D721Med (cell line): ENCODE measurements at places on chromosomes 2 and 18.

DNA sequence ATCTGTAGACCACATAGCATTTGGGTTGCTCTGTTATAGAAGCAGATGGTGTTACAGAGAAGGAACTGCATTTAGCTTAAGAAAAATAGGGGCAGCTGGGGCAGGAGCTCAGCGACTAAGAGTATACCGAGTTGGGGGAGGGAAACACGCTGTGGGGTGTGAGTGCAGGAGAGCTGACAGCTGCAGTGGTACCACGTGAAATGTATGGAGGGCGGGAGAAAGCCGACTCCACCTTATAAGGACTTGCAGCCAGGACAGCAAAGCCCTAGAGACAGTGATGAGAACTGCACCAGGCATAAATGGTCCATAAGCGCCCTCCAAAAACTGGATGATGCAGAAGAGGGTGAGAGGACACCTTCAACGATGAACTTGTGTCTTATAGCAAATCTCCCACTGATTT lies 237.6 kb downstream of the PRKCE start:
- DNase-seq: no peak

- no peak for DNase-seq
These were observed 37.7 kb downstream of the BCL11A start for GRCh38 chr2:60515721-60516226.

- DNase-seq: no peak
These were observed 28.3 kb upstream of the IMP4 start for GRCh38 chr2:130314377-130314776.

DNA sequence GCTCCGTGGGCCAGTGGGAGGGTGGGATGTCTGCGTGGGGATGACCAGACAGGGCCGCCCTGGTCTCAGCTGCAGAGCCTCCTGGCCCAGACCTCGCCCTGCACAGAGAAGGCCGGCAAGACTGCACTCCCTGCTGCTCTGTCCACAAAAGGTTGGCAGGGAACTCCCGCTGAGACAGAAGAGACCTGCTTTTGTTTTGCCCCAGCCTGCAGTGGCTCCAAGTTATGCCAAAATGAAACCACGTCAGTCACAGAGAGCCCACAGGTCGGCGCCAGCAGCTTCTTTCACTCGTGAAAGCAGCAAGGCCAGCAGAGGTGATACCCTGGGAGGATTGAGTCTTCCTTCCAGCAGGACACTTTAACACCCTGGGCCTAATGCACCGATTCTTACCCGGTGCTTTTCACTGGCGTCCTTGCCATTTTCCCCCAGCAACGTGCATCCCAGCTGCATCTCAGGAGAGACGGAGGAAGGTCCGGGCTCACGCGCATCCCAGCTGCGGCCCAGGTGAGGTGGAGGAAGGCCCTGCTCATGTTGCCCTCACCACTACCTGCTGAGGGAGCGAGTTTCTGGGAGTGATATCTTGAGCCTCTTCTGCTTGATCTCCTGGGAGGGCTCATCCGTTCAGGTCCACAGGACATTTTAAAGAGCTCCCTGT lies 22.1 kb upstream of the CTDP1 start:
- DNase-seq: no peak

DNA sequence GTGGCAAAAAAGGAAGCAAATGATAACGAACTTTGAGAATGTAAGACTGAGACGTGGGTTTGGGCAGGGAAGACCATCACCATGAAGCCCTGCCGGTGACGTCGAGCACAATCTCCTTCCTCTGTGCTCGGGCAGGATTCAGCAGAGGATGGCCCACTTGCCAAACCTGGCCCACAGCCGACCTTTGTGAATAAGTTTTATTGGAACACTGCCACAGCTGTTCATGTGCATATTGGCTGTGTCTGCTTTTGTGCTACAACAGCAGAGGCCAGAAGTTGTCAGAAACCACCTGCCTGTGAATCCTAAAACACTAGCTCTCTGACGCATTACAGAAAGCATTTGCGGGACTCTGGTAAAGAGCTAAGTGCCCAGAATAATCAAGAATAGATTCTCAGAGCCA lies 223.9 kb downstream of the MYT1L start:
- DNase-seq: no peak

- no peak for DNase-seq
These were observed 65.7 kb upstream of the POMC start for GRCh38 chr2:25233916-25234605.

GRCh38 chr2:85712849-85713612 lies 18.9 kb downstream of the GNLY start:
- DNase-seq: no peak

- no peak for DNase-seq
These were observed 37.0 kb downstream of the HK2 start for GRCh38 chr2:74870951-74871350.

DNA sequence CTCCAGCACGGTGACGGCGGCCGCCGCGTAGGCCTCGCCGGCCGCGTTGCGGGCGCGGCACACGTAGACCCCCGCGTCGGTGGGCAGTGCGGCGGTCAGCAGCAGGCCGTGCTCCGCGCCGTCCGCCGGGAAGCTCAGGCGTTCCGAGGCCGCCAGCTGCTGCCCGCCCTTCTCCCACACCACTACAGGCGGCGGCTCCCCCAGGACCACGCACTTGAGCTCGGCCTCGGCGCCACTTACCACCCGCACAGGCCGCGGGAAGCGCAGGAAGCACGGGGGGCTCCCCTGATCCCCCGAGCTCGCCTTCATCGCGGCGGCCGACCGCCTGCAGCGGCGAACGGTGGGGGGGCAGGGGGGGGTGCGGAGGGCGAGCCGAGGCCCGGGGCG lies 422 bp downstream of the OBSL1 start:
- no peak for DNase-seq

- no peak for DNase-seq
These were observed 139.3 kb downstream of the SPP2 start for GRCh38 chr2:234189786-234190300.

DNA sequence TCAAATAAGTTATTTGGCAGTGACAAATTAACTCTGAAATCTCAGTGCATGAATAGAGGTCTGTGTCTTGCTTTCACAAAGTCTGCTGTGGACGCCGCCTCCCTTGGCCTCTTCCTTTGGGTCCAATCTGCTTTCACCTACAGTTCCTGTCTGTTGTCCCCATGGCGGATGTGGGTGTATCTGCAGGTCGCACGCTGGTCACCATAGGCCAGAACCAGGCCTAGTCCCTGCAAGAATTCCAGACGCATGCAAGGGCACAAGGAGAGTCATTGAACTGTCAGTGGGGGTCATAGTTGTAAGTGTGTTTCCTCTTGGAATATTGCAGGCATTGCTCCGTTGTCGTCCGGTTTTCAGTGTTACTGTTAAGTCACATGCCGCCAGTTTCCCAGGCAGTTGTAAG lies 7.4 kb downstream of the SOCS6 start:
- no peak for DNase-seq

- DNase-seq: no peak
These were observed 38.6 kb downstream of the SS18 start for GRCh38 chr18:26051843-26052242.

DNA sequence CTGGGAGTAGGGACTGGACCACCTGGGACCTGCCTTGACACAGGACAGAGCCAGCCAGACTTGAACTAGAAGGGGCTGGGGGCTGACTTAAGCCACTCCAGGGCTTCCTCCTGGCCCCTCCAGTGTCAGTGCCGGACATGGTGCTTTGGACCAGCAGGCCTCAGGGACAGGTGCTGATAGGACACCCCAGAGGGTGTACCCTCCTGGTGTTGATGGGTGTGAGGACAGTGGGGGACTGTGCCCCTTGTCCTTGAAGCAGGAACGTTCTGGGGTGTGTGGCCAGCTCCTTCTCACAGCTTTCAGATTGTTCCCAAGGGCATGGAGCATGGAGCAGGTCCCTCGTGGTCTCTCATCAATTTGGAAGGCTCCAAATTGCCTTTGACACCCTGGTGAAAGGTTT lies 6.8 kb downstream of the MAL start:
- DNase-seq: no peak

DNA sequence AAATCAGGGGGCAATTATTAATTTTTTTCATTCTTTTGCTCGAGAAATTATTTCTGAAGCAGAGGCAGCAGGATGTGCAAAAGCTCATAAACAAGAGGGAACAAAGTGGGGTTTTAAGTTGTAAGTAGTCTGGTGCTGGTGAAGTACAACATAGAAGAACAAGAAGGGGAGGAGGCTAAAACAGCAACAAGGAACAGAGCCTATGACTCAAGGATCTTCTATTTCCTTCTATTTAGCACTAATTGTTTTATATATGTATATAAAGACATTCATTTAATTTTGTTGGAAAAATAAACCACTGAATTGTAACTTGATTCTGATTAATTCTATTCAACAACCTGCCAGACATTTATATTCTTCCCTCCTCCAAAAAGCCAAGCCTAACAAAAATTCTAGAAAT lies 35.0 kb downstream of the YES1 start:
- no peak for DNase-seq

GRCh38 chr2:129904532-129905446 lies 74.7 kb upstream of the RAB6C start:
- no peak for DNase-seq

DNA sequence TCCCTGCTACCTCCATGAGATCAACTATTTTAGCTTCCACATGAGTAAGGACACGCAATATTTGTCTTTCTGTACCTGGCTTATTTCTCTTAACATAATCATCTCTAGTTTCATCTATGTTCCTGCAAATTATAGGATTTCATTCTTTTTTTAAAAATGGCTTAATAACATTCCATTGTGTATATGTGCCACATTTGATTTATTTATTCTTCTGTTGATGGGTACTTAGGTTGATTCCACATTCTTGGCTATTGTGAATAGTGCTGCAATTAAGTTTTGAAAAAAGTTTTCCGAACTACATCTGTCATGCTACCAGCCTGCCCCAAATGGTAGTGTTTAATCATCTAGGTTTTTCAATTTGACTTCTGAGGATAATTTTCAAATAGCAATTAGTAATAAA lies 36.3 kb downstream of the SPAG16 start:
- DNase-seq: no peak

DNA sequence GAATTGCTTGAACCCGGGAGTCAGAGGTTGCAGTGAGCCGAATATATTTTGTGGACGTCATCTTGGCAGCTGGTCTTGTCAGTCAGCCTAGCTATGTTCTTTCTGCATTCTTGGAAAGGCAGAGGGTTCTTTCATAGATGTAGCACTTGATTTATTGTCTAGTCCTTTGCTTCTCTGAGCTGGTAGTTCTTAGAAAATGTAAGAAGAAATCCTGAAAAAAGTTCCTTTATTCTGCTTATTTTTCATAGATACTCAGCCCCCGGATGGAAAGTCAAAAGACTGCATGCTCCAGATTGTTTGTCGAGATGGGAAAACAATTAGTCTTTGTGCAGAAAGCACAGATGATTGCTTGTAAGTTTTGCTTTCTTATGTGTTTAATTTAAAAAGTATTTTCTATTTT lies 21.3 kb downstream of the PLEKHB2 start:
- DNase-seq: no peak

DNA sequence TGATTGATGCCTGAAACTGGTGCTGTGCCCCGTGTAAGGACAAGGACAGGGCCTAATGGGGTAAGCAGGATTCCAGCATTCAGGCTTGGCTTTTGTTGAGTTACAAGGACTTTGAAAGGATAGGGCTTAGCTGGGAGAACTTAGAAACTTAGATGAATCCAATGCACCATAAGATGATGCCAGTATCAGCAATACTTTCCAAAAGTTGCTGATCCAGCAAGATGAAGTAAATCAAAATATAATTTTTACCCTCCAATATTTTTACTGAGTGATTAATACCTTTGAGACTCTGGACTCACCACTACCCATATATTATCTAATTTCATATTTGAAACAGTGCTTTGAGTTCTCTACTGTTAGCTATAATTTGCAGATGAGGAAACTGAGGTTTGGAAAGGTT lies 354.5 kb upstream of the ATP5MC3 start:
- no peak for DNase-seq

- DNase-seq: no peak
These were observed 28.0 kb downstream of the TANC1 start for GRCh38 chr2:158996378-158996993.

GRCh38 chr18:49678440-49678839 lies 116.6 kb downstream of the LIPG start:
- no peak for DNase-seq

DNA sequence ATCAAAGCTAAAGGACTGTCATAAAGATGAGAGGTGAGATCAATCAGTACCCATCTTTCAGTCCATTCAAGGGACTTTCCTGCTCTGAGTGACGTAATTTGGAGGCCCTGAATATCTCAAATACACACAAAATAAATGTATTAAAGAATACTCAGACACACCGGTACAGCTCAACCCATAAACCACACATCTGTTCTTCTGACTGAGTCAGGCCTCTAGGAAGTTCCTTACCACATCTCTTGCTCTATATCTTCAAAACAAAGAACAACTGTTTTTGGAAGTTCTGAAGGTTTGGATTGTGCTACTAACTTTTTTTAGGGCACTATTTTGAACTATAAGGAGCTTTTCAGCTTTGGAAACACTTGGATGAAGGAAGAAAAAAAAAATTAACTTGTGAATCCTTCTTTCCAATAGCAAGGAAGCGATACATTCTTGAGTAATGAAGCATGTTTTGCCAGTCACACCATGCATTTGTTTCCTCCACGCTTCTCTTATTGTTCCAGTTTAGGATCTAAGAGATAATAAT lies 866.5 kb upstream of the VRK2 start:
- DNase-seq: no peak

DNA sequence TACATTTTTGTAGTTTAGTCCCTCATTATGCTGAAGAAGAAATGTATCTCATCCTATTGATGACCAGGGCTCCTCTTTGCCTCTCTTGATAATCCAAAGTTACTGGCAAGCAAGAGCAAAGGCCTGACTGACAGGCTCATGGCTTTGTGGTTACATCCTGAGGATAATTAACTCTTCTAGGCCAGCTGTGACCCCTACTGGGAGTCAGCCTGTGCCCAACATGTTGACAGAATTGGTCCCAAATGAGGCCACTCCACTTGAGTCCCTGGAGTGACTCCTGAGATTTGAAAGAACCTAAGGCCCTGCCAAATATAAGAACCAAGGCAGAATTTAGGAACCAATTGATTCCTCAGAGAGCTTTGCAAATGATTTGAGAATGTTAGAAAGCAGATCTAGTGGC lies 973.8 kb upstream of the CELF4 start:
- no peak for DNase-seq

GRCh38 chr18:2201036-2201600 lies 370.2 kb downstream of the METTL4 start:
- no peak for DNase-seq

- DNase-seq: no peak
These were observed 271.8 kb downstream of the GLI2 start for GRCh38 chr2:121007490-121007853.

GRCh38 chr18:7329016-7329415 lies 98.1 kb downstream of the LRRC30 start:
- no peak for DNase-seq
